ENCODE measurements at places on chromosomes 11 and 22.

- no peaks in the 10 kb centered on the region for H3K36me3 ChIP-seq
- peaks cover 13% of the 10 kb centered on the region for H3K4me1 ChIP-seq
- no peak within 1 kb of the TSS for H3K27ac ChIP-seq
- H3K27me3 ChIP-seq: no peaks in the 10 kb centered on the region
- H3K4me3 ChIP-seq: peak within 1 kb of the TSS; percentile 26
- DNase-seq: peak; percentile 77
Measured at GRCh38 chr11:75525433-75526191, at the start of gene GDPD5. Gene GDPD5 (minus strand): TSS chr11:75525941. CDS start chr11:75477735, 48,206 bp downstream.

DNA sequence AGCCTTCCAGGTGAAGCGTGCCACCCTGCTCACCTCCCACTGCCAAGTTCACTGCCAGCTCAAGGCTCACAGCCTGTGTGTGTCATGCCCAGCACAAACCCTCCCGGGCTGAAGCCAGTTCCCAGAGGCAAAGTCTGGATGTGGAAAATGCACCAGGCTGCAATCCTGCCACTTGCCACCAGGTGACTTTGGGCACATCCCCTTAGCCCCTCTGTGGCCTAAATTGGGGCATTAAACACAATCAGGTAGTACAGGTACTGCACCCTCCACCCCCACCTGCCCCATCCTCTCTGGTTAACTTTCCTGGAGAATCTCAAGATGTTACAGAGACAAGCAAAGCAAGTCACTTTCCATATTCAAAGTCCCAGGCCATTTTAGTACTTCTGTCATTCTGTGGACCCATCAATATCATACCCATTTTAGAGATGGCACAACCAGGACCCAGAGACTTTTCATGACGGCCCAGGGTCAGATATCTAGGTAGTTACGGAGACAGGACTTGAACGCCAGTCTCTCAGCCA, 1.8 kb upstream of the RASD2 start:
- H3K36me3 ChIP-seq: no peaks in the 10 kb centered on the region
- no peak overlapping the region for H3K4me3 ChIP-seq
- peaks cover 31% of the 10 kb centered on the region for H3K4me1 ChIP-seq

- H3K36me3 ChIP-seq: no peaks in the 10 kb centered on the region
- H3K4me1 ChIP-seq: peaks cover 11% of the 10 kb centered on the region
- peak; percentile 78 for DNase-seq
Measured at GRCh38 chr11:61776561-61777075, 15.8 kb downstream of the TMEM258 start.

GRCh38 chr11:102139081-102139498, 28.8 kb downstream of the YAP1 start:
- H3K36me3 ChIP-seq: no peaks in the 10 kb centered on the region
- no peak overlapping the region for H3K27ac ChIP-seq
- no peak overlapping the region for H3K4me3 ChIP-seq

DNA sequence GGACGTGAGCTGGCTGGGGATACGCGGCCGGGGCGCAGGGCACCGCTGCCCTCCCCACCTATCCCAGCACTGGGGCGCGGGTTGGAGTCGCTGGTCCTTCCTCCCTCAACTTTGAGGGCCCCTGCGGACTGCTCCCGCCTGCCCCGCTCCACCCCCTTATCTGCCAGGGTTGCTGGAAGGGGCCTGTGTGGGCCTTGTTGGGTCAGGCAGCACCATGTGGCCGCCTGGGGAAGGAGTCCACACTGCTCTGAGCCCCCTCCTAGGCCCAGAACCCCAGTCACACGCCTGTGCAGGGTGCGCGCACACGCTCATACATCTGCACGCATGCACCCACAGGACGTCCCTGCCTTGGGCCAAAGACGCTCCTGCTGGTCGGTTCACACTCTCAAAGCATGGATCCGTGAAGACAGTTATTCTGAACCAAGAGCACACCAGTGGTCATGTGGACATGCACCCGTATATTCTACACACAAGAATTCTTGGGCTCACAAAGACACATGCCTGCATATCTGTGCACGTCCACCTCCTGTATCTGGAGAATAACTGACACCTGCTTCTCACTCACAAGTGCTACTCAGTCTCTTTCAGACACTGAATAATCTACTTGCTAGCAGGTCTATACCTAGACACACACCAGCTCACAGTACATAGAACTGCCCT, 710 bp downstream of the TUB start:
- no peak overlapping the region for H3K4me3 ChIP-seq
- H3K4me1 ChIP-seq: no peaks in the 10 kb centered on the region
- no peak overlapping the region for H3K27ac ChIP-seq
- no peak for DNase-seq

- no peak overlapping the region for H3K4me3 ChIP-seq
- H3K4me1 ChIP-seq: peaks cover 17% of the 10 kb centered on the region
- no peaks in the 10 kb centered on the region for H3K27me3 ChIP-seq
- DNase-seq: no peak
- H3K36me3 ChIP-seq: no peaks in the 10 kb centered on the region
Measured at GRCh38 chr11:46036009-46036408, 85.2 kb downstream of the PHF21A start.

GRCh38 chr11:7585816-7586215, 72.0 kb downstream of the PPFIBP2 start:
- no peaks in the 10 kb centered on the region for H3K36me3 ChIP-seq
- no peak overlapping the region for H3K27ac ChIP-seq
- H3K4me1 ChIP-seq: peaks cover 14% of the 10 kb centered on the region
- no peak for DNase-seq
- H3K4me3 ChIP-seq: no peak overlapping the region

DNA sequence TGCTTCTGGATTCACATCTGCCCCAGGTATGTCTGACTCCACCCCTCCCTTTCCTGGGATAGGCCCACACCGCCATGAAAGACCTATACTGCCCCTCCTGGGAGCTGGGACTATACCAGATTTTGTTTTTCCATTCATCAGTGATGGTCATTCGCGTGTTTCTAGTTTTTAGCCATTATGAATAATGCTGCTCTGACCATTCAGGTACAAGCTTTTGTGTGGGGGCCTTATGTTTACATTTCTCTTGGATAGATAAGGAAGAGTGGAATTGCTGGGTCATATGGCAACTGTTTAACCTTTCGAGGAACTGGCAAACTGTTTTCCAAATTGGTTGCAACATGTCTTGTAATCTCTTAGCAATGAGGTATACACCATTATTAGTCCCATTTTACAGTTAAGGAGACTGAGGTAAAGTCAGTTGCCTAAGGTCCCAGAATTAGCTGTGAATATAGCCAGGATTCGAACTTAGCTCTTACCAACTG, 1.2 kb upstream of the TBC1D10A start:
- peaks cover 36% of the 10 kb centered on the region for H3K4me1 ChIP-seq
- H3K27me3 ChIP-seq: no peaks in the 10 kb centered on the region
- DNase-seq: no peak

DNA sequence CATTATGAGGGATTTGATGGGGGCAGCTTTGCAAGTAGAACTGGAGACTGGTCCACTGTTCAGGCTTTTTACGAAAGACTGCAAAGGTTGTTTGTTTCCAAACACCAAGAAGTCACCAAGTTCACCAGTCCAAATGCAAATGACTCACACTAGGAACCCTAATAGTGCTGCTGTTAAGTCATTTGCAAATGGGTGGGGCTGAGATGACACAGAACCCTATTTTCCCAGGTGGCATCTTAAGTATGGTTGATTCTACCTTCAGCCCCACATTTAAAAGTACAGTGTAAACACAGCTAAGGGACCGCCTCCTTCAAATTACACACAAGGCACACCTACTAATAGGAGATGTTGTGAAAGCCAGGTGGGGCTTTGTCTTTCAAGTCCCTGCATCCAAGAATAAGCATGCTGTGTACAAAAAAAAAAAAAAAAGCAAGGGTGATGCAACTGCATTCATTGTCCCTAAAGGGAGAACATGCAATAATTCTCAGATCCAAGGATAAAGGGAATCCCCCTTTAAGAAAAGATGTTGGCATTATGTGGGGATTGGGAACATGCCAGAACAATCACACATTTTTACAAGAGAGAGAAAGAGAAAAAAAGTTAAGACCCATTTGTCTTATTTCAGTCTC, 27.3 kb downstream of the BDNF start:
- H3K36me3 ChIP-seq: no peaks in the 10 kb centered on the region
- H3K27ac ChIP-seq: no peak overlapping the region
- no peaks in the 10 kb centered on the region for H3K27me3 ChIP-seq
- H3K4me3 ChIP-seq: no peak overlapping the region

- H3K4me3 ChIP-seq: no peak overlapping the region
- H3K4me1 ChIP-seq: no peaks in the 10 kb centered on the region
- H3K36me3 ChIP-seq: no peaks in the 10 kb centered on the region
- no peak for DNase-seq
Measured at GRCh38 chr11:61108847-61109585, 6.7 kb downstream of the CD5 start.

GRCh38 chr11:23124996-23125395, 264.7 kb upstream of the CCDC179 start:
- no peak overlapping the region for H3K4me3 ChIP-seq
- no peaks in the 10 kb centered on the region for H3K27me3 ChIP-seq
- DNase-seq: peak; percentile 37
- H3K27ac ChIP-seq: no peak overlapping the region

DNA sequence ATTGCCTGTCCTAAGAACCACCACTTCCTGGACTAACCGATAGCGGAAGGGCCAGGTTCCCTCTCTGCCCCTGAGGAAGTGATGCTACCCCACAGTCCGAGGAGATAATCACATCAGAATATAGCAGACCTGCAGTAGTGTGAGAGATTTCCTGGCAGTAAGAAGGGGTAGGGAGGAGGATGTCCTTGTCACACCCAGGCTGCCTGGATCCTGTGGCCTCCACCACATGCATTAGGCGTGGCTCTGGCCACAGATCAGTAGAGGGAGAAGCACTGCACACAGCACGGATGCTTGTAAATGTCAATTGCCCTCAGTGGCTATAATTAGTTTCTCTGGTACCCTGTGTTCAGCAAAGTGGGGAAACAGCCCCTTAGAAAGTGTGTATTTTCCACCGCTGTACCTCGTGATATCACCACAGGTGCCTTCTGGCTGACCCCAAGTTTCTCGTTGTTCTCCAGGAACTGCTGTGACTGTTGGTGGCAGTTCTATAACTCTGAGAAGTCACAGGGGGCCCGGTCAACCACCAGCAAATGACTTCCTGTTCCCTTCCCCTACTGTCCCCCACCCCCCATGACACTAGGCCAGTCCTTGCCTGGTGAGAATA, 61.8 kb downstream of the UBASH3B start:
- no peaks in the 10 kb centered on the region for H3K4me1 ChIP-seq
- DNase-seq: peak; percentile 25
- H3K36me3 ChIP-seq: no peaks in the 10 kb centered on the region
- no peak overlapping the region for H3K27ac ChIP-seq
- no peak overlapping the region for H3K4me3 ChIP-seq

DNA sequence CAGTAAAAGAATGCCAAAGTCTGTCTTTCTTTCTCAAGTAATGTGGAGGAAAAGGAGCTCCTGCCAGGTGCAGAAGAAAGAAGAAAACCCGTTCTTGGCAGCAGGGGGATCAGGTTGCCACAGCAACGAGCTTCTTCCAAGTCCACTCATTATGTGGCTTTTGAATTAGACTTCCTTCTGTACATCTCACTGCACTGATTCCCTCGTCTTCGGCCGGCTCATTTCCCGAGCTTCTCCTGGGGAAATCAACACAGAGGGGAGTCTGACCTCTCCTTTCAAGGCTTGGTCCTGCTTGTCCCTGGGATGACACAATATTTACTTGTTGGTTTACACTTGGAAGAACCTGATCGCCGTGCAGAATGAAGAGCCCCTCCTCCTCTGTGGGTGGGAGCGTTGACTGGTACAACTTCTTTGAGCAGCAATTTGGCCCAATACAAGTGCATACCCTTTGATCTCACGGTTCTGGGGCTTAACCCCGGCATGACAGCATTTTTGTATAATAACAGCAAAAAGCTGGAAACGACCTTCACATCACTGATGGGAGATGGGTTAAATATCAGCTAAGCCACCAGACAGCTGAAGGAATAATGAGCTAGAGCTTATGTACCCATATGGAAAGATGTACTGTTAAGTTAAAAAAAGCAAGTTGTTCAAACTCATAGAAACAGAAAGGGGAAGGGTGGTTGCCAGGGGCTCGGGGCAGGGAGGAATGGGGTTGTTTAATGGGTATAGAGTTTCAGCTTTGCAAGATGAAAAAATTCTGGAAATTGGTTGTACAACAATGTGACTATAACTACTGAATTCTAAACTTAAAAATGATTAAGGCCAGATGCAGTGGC, 35.4 kb downstream of the MCHR1 start:
- peak overlapping the region; percentile 6 for H3K27ac ChIP-seq
- H3K4me3 ChIP-seq: no peak overlapping the region
- H3K27me3 ChIP-seq: no peaks in the 10 kb centered on the region
- no peaks in the 10 kb centered on the region for H3K36me3 ChIP-seq

GRCh38 chr11:108117746-108118371, 3.5 kb upstream of the ACAT1 start:
- no peak for DNase-seq
- no peak overlapping the region for H3K27ac ChIP-seq
- peaks cover 27% of the 10 kb centered on the region for H3K4me1 ChIP-seq
- no peak overlapping the region for H3K4me3 ChIP-seq
- no peaks in the 10 kb centered on the region for H3K27me3 ChIP-seq

GRCh38 chr11:70470127-70470526, 71.8 kb downstream of the CTTN start:
- no peak overlapping the region for H3K27ac ChIP-seq
- no peaks in the 10 kb centered on the region for H3K27me3 ChIP-seq
- no peak for DNase-seq

- no peak for DNase-seq
- peaks cover 5% of the 10 kb centered on the region for H3K4me1 ChIP-seq
- H3K36me3 ChIP-seq: no peaks in the 10 kb centered on the region
- no peak overlapping the region for H3K4me3 ChIP-seq
Measured at GRCh38 chr22:29157759-29158535, 47.7 kb upstream of the EMID1 start.

DNA sequence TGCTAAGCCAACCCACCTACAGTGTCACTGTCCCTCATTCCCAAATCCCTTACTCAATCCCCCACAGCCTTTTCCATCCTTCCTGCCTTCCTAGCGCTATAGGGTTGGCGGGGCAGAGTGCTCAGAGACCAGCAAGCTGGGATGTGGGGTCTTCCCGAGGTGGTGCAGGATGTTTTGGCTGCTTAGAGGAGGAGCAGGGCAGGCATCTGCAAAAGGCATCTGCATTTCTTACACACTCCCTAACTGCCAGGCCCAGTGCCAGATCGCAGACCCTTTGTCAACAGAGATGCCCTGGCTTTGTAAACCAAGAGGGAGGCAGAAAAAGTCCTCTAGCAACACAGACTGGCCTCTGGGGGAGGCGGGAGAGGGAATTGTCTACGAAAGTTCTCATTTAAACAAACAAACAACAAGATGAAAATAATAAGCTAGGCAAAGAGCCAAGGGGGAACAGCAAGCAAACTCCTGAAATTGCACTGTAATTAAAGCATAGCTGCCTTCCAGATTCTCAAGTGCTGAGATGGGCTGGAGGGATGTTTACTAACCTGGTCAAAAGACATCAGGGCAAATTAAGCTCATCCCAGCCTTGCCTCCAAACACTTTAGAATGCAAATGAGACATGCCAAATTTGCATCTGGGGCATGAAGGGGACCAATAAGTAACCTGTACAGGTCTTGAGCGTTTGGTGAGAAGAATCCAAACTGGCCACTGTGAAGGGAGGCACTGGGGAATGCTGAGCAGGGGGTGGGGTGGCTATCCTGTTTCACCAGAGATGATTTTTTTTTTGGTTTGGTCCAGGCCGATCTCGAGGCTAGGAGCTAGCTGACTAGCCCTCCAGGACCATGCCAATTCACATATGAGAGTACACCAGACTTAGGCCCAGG, 38.1 kb upstream of the ADA2 start:
- H3K27ac ChIP-seq: no peak overlapping the region
- H3K36me3 ChIP-seq: no peaks in the 10 kb centered on the region
- H3K4me3 ChIP-seq: peak overlapping the region; percentile 25
- no peaks in the 10 kb centered on the region for H3K4me1 ChIP-seq
- H3K27me3 ChIP-seq: no peaks in the 10 kb centered on the region
- DNase-seq: no peak
